ENCODE measurements at places on chromosomes 1 and 21.

- no peak for DNase-seq
Observed at GRCh38 chr21:32046191-32046590, 173.4 kb downstream of the HUNK start.

DNA sequence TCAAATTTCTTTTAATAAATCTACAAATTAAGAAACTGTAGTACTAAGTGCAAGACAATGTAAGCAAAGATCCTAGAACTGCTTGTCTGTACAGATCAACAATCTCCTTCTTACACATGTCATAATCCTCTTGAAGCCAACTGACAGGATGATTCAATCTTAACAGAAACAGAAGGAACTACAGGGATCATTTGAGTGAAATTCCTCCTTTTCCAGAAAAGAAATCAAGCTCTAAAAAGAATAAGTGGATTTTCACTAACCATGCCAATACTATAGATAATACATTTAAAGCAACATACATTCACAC lies 53.2 kb downstream of the RAB3GAP2 start:
- DNase-seq: no peak

- peak; percentile 9 for DNase-seq
Observed at GRCh38 chr1:62294261-62294660, 25.0 kb downstream of the KANK4 start.

- DNase-seq: peak; percentile 70
Observed at GRCh38 chr1:155272466-155273342, 600 bp downstream of the CLK2 start.

DNA sequence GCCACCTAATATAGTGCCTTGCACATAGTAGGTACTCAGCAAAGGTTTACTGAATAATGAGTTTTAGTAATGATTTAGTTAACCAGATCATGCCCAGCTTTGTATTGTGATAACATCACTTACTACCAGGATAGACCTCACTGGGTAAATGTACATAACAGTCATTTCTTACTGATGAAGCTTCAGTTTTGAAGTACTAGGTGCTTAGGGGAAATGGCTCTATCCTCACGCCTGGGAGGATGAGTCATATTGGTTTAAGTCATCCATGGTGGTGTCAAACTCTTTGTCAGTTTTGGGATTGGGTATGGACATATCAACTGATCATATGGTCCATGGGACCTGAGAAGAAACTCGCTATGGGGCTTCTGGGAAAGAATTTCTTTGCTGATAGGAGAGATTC lies 90.6 kb upstream of the USP24 start:
- DNase-seq: peak; percentile 67

GRCh38 chr21:30668776-30669175 lies 26.1 kb downstream of the KRTAP20-3 start:
- DNase-seq: no peak

- no peak for DNase-seq
Observed at GRCh38 chr1:39378377-39378776, 113.1 kb upstream of the BMP8A start.

DNA sequence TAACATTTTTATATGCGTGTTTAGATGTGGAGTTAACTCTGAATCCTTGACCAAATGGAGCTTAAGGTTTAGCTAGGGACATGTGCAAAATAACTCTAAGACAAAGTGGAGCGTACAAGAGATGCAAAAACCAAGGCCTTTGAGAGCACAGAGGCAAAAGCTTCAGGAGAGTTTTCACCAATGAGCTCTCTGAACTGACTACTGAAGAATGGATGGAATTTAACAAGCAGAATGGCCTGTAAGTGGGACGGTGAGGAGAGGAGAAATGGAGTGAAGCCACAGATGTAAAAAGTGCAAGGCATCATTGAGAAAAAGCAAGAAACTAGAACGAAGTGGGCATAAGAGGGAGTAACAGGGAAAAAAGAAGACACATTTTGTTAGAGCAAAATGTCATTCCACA lies 260.0 kb downstream of the RGS7 start:
- no peak for DNase-seq

Measured in EH (cell line).